ENCODE measurements at places on chromosomes 16 and 17.

- ATAC-seq = no peak
Observed at GRCh38 chr17:67365738-67366192, 612 bp downstream of the PSMD12 start.

- ATAC-seq = no peak
Observed at GRCh38 chr16:29896841-29897240, 2.5 kb downstream of the SEZ6L2 start.

GRCh38 chr17:20955427-20956323 lies 87.1 kb downstream of the USP22 start:
- ATAC-seq = peak; percentile 89

DNA sequence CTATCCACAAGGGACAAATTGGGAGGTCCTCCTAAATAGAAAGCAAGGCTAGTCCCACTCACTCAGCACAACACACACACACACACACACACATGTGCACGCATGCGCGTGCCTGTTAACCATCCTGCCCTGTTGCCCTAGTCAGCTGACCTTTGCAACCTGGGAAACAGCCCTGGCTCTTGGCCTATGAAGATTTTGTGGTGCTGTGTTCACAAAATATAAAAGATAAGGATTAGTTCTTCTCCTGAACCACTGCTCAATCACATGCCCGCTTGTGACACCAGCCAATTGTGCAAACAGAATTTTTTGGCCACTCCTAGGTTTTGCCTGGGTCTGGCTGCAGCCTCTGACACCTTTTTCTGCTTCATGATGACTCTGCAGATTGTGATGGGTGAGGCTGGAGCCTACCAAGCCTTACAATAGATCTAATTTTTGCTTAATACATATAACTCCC lies 3.3 kb upstream of the CES1 start:
- ATAC-seq = peak; percentile 25

GRCh38 chr17:40915199-40915661 lies 22.2 kb downstream of the KRT23 start:
- ATAC-seq = no peak

DNA sequence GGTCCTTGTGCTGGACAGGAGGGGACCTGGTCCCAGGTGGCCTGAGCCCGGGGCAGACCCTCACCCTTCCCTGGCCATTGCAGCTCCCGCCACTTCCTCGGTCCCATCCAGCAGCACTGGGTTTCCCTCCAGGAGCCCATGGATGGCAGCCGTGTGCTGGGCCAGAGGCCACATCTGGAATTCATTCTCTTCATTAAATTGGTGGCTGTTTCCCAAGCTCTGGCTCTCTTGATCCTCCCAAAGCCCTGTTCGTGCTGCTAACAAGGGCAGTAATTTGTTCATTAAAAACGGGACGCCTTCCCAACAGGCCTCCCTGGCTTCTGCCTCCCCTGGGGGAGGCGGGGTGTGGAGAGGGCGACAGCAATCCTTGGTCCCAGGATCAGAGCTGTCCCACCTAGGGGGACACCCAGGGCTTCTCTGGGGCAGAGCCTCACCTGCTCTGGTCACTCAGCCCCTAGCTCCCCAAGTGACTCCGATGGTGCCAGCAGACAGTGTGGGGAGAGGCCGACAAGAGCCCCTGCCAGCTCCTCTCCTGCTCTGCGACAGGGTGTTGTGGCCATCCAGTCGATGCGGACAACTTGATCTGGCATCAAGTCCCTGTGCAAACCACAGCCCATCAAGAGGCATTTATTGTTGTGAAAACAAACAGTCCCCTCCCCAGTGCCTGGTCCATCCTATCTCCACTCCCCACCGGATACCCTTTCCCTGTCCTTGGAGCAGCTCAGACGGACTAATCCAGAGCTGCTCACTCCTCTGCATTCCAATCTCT lies 44.0 kb downstream of the SDK2 start:
- no peak for ATAC-seq

- no peak for ATAC-seq
Observed at GRCh38 chr17:38598536-38598935, 7.2 kb downstream of the SRCIN1 start.

- peak; percentile 10 for ATAC-seq
Observed at GRCh38 chr17:34579979-34580684, 750 bp downstream of the TMEM132E start.

GRCh38 chr16:17396762-17397498 lies 73.8 kb downstream of the XYLT1 start:
- ATAC-seq = peak; percentile 48

GRCh38 chr16:89192956-89193575 lies 7.3 kb downstream of the SLC22A31 start:
- ATAC-seq = peak; percentile 55

DNA sequence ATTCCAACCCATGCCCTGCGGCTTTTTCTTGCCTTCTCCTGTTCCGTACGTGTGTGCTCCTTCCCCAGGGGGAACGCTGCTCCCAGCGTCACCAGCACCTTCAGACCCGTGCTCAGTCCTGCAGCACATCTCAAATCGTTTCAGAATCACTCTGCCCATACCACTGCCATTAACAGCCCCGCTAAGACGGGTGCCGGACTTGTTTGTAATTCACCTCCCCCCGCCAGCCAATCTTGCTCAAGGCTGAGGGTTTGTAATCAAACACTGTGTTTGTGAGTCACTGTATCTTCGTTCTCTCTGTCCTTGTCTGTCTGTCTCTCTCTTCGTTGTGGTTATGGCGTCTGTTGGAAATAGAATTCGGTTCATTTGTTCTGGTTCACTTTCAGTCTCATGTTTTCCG lies 17.3 kb downstream of the CARD14 start:
- peak; percentile 53 for ATAC-seq

DNA sequence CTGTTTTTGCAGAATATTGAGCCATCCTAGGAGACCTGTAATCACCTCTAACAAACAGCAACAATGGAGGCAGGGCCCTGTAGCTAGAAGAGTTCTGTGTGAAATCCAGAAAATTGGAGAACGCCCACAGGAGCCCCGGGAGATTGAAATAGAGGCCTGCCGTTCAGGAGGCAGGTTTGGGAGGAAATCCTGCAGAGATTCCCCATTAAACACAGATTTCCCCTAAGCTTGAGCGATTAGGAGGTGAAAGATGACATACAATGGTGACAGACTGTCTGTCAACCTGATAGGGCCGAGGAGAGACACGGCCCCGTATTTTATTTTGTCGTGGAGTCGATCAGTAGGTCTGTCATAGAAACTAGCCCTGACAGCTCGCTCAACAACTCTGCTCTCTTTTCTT lies 18.2 kb downstream of the CDK5RAP3 start:
- ATAC-seq = no peak

All from gastroesophageal sphincter (tissue), 4 donors.